ENCODE measurements at places on chromosomes 7 and 10.

GRCh38 chr10:127115100-127115499, 81.3 kb downstream of the INSYN2A start:
- no peak for DNase-seq

GRCh38 chr7:20268824-20269223, 51.6 kb upstream of the MACC1 start:
- DNase-seq, result no peak

GRCh38 chr10:128109707-128110106, 16.5 kb downstream of the MKI67 start:
- DNase-seq, result no peak

DNA sequence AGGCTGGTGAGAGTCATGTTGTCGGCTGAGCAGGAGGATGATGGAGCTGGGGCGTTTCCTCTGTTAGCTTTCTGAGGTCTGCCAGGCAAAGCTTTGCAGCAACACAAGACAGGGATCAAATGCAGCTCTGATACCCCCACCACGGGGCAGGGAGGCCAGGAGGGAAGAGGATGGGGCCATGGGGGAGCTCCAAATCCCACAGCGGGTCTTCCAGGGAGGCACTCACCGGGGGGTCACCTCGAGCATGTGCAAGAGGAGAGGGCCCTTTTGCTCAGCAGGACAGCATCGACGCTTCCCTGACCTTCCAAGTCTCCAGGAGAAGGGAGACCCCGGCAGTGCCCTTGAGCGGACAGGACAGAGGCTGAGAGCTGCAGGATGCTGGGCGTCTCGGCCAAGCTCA, 127.5 kb downstream of the WDR37 start:
- no peak for DNase-seq

DNA sequence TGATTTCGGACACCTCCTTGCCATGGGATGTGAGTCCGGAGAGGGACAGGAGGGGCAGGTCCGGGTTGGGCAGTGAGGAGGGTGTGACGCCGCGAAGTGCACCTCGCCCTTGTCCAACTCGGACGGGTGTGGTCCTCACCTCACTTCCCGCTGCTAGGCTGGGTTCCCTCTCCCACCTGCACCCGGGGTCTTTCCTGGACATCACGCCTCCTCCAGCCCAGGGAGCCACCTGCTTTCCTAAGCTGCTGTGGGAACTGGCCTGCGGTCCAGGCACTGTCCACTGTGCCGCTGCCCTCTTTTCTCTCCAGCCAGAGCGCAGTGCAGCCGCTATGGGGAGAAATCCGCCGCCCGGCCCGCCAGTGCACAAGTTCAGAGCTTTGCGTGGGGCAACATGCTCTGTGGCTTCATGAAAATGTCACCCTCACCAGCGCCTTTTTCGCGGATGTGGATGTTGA, 45.0 kb upstream of the ZNF716 start:
- DNase-seq, result no peak

DNA sequence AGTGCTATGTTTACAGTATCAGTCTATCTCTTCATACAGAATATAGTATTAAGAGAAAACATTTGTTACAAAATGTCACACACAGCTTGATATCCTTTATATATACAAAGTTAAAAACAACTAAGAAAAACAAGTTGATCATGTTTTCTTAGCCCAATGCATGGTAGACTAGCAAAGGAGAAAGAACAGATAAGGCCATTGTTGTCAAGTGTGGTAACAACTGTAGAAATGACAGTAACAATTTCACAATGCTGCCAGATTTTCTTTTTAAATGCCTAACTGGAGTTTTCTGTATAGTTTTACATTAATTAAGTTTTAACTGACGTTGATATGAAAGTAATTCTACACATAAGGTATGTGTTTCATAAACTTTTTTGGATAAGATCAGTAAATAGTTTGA, 65.8 kb downstream of the TFEC start:
- DNase-seq, result no peak

GRCh38 chr7:103972779-103973434, 16.6 kb downstream of the RELN start:
- no peak for DNase-seq

GRCh38 chr7:1386623-1387220, 72.5 kb downstream of the MICALL2 start:
- no peak for DNase-seq

- peak; percentile 20 for DNase-seq
These were observed 42.8 kb downstream of the GRB10 start for GRCh38 chr7:50739744-50740435.

GRCh38 chr7:150901160-150902035, 49.1 kb downstream of the AOC1 start:
- DNase-seq, result no peak

- DNase-seq, result no peak
These were observed 602.7 kb upstream of the FOXK1 start for GRCh38 chr7:4079366-4079765.
